Smooth muscle cell of bladder (primary cell): ENCODE measurements at places on chromosomes 2 and 18. TPM values are rescaled to one million over a fixed set of nuclear protein-coding genes. Genes with fewer than 3 reads are reported as not detected.

The PAX8 gene
- 0.14 and 0.37 TPM in 2 replicates for total RNA-seq

The CXCR4 gene
- total RNA-seq: 0.92 TPM in 1 of 2 replicates, not detected in the other

The POTEJ gene
- not detected in 2 replicates for total RNA-seq

The LTBP1 gene
- total RNA-seq: 398 and 434 TPM in 2 replicates

The FHOD3 gene
- 6.1 and 16.9 TPM in 2 replicates for total RNA-seq

The NEDD4L gene
- total RNA-seq: 1.3 and 1.4 TPM in 2 replicates

The TYMS gene
- total RNA-seq: 7.4 and 8.0 TPM in 2 replicates

The G6PC2 gene
- total RNA-seq: not detected in 2 replicates

The TRIM43 gene
- not detected in 2 replicates for total RNA-seq

The GAL3ST2 gene
- total RNA-seq: 0.18 TPM in 1 of 2 replicates, not detected in the other

The CAPN14 gene
- total RNA-seq: under 0.01 and 0.09 TPM in 2 replicates

The ALPI gene
- not detected in 2 replicates for total RNA-seq

The SKOR2 gene
- total RNA-seq: not detected in 2 replicates

The SP5 gene
- not detected in 2 replicates for total RNA-seq

The LOXHD1 gene
- under 0.01 TPM in 1 of 2 replicates, not detected in the other for total RNA-seq

The CAMKMT gene
- total RNA-seq: 5.8 and 9.4 TPM in 2 replicates

The ST8SIA5 gene
- under 0.01 TPM in 1 of 2 replicates, not detected in the other for total RNA-seq

The GLI2 gene
- 6.4 and 11.3 TPM in 2 replicates for total RNA-seq

The IL1RL1 gene
- total RNA-seq: 0.14 and 0.18 TPM in 2 replicates

The DCDC2C gene
- total RNA-seq: not detected in 2 replicates

The NOTO gene
- total RNA-seq: not detected in 2 replicates

The CHST10 gene
- 8.2 and 8.3 TPM in 2 replicates for total RNA-seq

The CTIF gene
- total RNA-seq: 31.4 and 43.4 TPM in 2 replicates

The ASTL gene
- total RNA-seq: not detected in 2 replicates

The CFAP65 gene
- not detected in 2 replicates for total RNA-seq

The PHOSPHO2 gene
- 1.9 and 2.4 TPM in 2 replicates for total RNA-seq

The POTEC gene
- total RNA-seq: under 0.01 TPM in 1 of 2 replicates, not detected in the other

The OSR1 gene
- total RNA-seq: 12.1 and 36.5 TPM in 2 replicates

The ANKRD30B gene
- total RNA-seq: under 0.01 and 0.09 TPM in 2 replicates

The DUSP19 gene
- 3.4 and 3.8 TPM in 2 replicates for total RNA-seq

The LYPD1 gene
- total RNA-seq: 2.4 and 3.9 TPM in 2 replicates
